ENCODE measurements at places on chromosomes 6 and 20. TPM values are rescaled to one million over a fixed set of nuclear protein-coding genes. Genes with fewer than 3 reads are reported as not detected.

Gene SCUBE3
- 2.0 TPM for polyA plus RNA-seq

GRCh38 chr6:85015396-85015990, 251.1 kb upstream of the TBX18 start:
- DNase-seq = peak; percentile 17

- DNase-seq = peak; percentile 67
Observed at GRCh38 chr6:113980937-113981554, 10.1 kb upstream of the HDAC2 start.

DNA sequence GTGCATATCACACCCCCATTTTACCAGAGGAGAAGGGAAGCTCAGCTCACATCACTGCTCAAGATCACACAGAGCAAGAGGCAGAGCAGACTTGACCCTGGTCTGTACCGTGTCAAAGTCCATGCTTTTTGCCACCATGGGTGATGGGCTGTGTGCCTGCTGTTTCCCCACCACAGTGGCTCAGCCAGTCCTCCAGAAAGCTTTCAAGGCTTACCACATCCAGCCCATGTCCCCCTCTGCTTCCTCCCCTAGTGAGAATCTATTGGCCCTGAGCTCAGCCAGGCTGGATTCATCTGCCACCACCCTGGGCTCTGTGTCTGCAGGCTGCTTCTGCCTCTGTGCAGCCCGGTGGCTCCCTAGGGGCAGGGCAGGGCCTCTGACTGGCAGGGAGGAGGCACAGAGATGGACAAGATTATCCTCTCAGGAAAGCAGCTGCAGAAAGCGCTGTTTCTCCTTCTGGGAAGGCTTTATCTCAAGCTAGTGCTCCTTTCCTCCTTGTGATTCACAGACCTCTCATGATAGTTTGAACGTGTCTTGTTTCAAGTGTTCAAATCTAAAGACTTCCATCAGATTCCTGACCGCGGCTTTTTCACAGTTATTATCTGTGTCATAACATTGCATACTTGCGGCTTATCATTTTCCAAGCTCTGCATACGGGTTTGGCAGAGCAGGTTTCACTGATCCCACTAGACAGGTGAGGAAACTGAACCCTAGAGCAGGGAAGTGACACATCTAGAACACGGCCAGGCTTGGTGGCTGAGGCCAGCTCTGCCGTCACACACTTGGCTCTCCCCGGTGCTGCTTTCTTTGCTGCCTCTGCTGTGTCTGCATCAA, 37.4 kb downstream of the VEGFA start:
- peak; percentile 68 for DNase-seq

GRCh38 chr6:14841901-14842421, 403.9 kb upstream of the JARID2 start:
- DNase-seq = no peak

GRCh38 chr6:42963855-42964605, 3.5 kb downstream of the GNMT start:
- peak; percentile 75 for DNase-seq

GRCh38 chr6:155523821-155524651, 68.4 kb upstream of the NOX3 start:
- DNase-seq = no peak

DNA sequence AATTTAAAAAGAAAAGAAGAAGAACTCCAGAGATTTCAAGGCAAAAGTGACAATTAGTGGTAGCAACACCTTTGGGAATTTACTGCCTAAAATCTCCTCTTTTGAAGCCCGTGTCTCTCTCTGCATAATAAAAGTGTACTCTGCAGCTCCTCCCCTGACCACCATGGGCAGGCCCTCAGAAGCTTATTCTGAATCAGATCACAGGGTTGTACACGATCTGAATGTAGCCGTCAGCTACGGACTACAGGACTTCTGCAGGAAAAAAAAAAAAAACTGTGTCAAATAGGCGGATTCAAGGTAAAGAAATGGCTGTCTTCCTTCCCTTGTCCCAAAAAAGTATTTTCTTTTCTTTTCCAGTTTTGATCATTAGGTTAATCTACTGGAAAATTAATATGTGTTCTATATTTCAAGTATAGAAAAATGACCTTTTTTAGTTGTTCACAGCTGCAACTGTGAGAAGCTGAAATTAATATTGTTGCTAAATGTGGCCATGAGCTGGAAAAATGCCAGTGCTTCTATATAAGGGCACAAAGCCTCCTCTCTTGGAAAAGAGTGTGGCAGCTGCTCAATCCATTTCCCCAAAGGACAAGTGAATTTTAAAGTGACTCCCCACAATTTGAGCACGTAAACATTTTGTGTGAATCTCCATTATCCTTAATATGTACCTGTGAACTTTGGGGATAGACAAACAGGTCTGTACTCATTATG, 397.4 kb downstream of the C6orf118 start:
- no peak for DNase-seq

- no peak for DNase-seq
Observed at GRCh38 chr6:134819236-134819635, 130.7 kb downstream of the ALDH8A1 start.

GRCh38 chr6:144954241-144954556, 669.1 kb downstream of the UTRN start:
- no peak for DNase-seq

- peak; percentile 59 for DNase-seq
Observed at GRCh38 chr6:133891149-133891926, 2.4 kb downstream of the TCF21 start.

- peak; percentile 44 for DNase-seq
Observed at GRCh38 chr20:59948828-59949720, 8.9 kb downstream of the FAM217B start.

Data from SK-N-SH (cell line).